Epithelial cell of alveolus of lung (primary cell): ENCODE measurements at places on chromosomes 1 and 21. TPM values are rescaled to one million over a fixed set of nuclear protein-coding genes. Genes with fewer than 3 reads are reported as not detected.

PRR9 gene
- total RNA-seq = not detected in 2 replicates

MAEL gene
- total RNA-seq = not detected in 2 replicates

CD52 gene
- not detected in 2 replicates for total RNA-seq

IL22RA1 gene
- total RNA-seq = not detected in 2 replicates

PLEKHN1 gene
- 1.4 TPM in 1 of 2 replicates, not detected in the other for total RNA-seq

TMPRSS15 gene
- total RNA-seq = not detected in 2 replicates

C1orf216 gene
- 10.1 and 10.7 TPM in 2 replicates for total RNA-seq

OR2L3 gene
- total RNA-seq = not detected in 2 replicates

CLDN14 gene
- total RNA-seq = 0.39 TPM in 1 of 2 replicates, not detected in the other

RAB42 gene
- 5.5 and 5.8 TPM in 2 replicates for total RNA-seq

SPATA6 gene
- 3.1 and 6.4 TPM in 2 replicates for total RNA-seq
